Brain pericyte (primary cell): ENCODE measurements at places on chromosomes 7 and 10.

DNA sequence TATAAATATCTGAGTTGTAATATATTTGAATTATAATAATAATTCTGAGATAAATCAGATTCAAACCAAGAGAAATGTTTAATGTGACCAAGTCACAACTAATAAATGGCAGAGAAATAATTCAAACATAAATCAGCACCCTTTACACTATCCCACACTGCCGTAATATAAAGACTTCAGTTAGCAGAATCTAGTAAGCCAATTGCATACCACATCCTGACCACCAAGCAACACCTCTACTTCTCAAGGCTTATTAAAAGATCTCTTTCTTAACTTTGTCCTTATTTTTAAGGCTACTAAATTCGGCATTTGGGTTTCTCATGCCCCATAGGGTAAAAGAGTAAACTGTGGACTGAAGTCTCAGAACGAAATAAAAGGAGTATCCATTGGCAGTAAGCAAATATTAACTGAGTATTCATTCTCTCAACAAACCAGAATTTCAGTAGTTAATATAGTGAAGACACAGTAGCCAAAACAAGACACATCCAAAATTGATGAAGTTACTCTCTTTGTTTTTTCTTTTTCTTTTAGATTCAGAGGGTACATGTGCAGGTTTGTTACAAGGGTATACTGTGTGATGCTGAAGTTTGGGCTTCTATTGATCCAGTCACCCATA lies 14.8 kb downstream of the ACBD5 start:
- no peak for DNase-seq

GRCh38 chr10:70499836-70500167 lies 21.2 kb downstream of the PALD1 start:
- DNase-seq, result no peak

- DNase-seq, result no peak
Observed at GRCh38 chr10:124008187-124008586, 85.2 kb downstream of the CHST15 start.

DNA sequence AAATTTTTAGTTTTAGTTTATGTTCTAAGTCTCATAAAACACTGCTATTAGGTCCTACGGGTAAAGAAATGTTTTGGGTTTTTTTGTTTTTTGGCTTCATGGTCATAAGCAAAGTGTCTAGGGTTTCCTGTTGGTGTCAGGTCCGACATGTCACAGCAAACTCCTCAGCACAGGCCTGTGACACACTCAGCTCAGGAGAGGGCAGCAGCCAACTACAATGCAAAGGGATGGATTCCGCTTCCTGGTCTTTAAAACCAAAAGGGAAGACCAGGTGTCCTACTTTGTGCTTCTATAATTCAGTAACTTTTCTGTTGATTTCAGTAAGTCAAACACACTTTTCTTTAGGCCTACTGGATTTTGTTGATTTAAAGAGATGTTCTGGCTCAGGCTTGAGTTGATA lies 83.8 kb upstream of the MACROH2A2 start:
- no peak for DNase-seq

GRCh38 chr10:17617031-17617911 lies at the start of gene HACD1:
Gene HACD1 (minus strand): TSS chr10:17617374. CDS start chr10:17617339, 35 bp downstream.
- peak; percentile 24 for DNase-seq
